ENCODE measurements at places on chromosomes 2 and 18. TPM values are rescaled to one million over a fixed set of nuclear protein-coding genes. Genes with fewer than 3 reads are reported as not detected.

GALNT13 gene
- total RNA-seq, result not detected

POTEJ gene
- total RNA-seq, result not detected

SERPINB11 gene
- not detected for total RNA-seq

NEU2 gene
- total RNA-seq, result not detected

PLEK gene
- not detected for total RNA-seq
